ENCODE measurements at places on chromosomes 12 and 14.

DNA sequence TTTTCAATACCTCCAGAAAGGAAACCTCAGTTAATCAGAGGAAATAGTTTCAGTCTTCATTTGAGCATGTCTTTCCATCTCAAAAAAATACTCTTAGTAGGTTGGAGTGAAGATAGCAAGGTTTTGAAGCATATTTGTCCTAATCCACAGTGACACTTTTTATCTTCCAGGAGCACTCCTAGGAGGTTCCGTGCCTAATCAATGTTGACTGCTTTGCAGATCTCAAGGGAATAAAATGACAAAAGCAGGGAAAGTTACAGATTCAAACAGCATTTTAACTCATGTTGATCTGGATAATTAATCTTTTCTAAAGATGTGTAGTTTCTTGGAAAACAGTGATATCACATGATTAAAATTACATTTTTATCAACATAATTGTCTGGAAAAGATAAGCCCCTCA lies 213.9 kb downstream of the ANO6 start:
- no peak for DNase-seq

DNA sequence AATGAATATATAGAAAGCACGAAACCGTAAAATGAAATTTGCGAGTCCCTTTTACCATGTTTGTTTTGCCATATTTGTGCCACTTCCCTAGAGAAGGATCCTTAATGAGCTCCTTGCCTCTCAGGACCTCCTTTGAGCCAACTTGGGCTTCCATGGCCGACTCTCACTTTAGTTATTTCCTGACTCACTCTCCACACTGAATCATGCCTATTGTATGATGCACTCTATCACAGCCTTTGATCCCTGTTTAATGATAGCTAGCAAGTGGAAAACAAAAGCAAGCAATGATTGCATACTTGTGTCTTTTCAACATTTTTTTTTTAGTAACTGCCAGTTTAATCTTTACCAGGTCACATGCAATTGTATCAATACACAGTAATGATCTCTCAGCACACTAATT lies 153.2 kb downstream of the CCER1 start:
- no peak for DNase-seq

- no peak for DNase-seq
Measured at GRCh38 chr12:69027411-69027881, 94.5 kb upstream of the CPM start.

GRCh38 chr12:53102883-53103807 lies at the start of gene SOAT2:
Gene SOAT2 (plus strand): TSS chr12:53103486. CDS start chr12:53103578, 92 bp downstream.
- no peak for DNase-seq

- DNase-seq: no peak
Measured at GRCh38 chr12:132214891-132215290, 70.6 kb downstream of the NOC4L start.

- DNase-seq: no peak
Measured at GRCh38 chr14:68377459-68377858, 415.4 kb downstream of the ZFP36L1 start.

- no peak for DNase-seq
Measured at GRCh38 chr14:96191841-96192462, 12.7 kb upstream of the BDKRB2 start.

- DNase-seq: no peak
Measured at GRCh38 chr14:23612354-23612732, 23.8 kb upstream of the DHRS2 start.

DNA sequence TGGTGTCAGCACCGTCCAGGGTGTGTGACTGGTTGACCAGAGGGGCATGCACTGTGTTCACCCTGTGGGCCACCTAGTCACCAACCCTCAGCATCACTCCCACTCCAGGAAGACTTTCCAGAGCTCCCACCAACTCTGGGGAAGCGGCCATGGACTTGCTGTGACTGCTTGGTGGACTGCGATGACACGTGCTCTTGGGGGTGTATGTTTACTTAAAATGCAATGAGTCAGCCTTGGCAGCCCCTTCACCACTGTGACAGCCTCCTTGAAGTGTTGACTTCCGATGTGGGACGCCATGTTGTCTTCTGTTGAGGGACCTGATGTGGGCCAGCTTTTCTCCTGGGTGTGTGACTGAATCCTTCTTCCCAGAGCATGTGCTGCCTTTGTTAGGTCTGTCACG lies 151.1 kb upstream of the RTL1 start:
- no peak for DNase-seq

DNA sequence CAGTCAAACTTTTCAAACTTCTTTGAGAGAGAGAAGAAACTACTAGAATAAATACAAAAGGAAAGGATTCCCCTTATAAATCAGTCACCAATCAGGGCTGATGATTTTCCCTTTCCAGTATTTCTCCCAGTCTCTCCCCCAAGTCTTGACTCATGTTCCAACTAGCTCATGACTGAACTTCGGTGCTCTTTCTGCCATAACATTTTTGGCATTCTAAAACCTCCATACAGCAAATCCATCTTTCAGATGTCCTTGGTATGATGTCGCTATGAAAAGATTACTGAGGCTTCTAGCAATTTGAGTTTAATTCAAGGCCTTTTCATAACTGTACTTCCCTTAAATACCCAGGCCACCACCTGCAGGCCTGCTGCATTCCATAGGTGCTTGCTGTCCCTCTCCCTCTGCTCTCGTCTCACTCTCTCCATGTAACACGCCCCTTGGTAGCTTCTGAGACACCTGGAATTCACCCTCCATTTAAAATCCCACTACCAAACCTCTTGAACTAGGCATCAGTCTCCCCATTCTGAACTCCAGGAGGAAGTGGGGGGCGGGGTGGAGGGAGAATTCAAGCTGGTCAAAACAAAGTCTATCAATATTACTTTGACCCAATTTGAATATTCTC lies 2.4 kb downstream of the PRKD1 start:
- DNase-seq: no peak

GRCh38 chr14:64518229-64518628 lies 13.7 kb downstream of the ZBTB1 start:
- no peak for DNase-seq

DNA sequence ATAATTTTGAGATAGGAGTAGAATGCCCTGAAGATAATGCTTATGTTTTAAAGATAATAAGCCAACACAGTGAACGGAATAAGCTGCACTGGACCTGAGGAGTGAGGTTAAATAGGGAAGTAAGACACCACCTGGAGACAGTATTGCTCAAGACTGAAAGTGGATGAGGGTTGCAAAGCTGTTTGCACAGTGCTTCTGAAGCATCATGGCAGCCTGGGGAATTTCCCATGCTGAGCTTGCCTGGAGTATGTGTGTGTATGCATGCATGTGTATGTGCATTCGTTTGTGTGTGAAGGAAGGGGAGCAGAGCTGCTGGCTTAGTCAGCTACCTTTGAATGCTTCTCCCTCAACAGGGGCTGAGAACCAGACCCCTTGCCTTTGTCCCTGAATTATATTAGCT lies 35.8 kb downstream of the BHLHE41 start:
- no peak for DNase-seq

DNA sequence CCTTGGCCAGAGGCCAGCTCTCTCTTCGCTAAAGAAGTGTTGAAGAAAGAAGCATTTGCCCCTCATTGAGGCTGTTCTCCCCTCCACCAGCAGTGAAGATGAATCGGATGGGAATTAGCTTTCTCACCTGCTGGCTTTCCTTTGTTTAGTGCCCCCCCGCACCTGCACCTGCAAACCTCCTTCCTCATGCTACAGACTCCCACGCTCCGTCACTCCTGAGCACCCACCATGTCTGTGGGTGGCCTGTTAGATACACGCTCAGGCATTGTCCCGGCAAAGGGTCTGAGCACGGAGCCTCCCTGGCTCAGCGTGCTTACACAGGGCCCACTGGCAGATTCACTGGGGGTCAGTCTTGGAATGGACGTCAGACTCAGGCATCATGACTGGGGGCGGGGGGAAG lies 121.6 kb downstream of the GLT1D1 start:
- no peak for DNase-seq

- no peak for DNase-seq
Measured at GRCh38 chr12:63917864-63918799, 73.6 kb downstream of the SRGAP1 start.

DNA sequence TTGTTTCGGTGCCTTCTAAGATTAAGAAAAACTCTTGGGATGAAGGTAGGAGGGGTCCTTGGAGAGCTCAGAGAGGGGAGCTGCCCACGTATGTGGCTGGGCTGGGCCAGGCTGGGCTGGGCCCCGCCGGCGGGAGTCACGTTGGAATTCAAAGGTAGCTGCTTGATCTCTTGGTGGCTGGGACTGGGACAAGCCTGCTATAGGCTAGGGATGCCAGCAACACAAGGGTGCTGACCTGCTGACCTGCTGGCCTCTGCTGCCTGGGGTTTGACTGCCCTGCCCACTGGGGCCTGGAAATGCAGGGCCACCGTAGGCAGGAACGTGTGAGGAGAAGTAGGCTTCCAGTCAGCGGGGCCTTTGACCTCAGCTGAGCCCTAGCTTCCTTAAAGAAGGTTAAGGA lies 52.8 kb upstream of the GTF2A1 start:
- DNase-seq: no peak

- DNase-seq: no peak
Measured at GRCh38 chr12:75782069-75782581, 249.5 kb downstream of the PHLDA1 start.

DNA sequence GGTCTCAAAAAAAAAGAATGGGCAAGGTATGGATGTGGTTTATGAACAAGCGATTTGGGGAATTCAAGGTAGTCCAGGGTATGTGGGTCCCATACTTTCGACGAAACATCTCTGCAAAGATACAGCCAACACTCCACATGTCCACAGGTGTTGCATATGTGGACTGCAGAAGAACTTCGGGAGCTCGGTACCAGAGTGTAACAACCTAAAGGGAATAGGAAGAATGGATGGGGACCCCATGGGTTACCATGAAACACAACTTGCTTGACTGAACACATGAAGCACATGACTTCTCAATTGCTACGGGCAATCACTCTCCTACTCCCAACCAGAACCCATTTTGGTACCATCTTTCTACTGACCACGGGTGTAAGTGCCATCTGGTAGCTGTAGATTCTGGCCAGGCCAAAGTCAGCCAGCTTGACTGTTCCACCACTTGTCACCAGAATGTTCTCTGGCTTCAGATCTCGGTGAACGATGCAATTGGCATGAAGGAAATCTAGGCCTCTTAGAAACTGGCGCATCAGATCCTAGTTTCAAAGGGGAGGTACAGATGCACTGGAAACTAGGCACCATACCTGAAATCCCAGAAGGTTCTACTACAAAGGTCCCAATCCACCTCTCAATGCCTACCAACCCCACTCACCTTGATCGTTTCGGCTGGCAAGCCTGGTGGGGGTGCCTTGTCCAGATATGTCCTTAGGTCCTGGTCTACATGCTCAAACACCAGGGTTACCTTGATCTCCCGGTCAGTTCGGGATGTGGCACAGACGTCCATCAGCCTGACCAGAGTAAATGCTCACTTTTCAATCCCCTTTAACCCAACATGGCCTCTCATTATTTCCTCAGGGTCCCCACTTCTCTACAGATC lies 1.3 kb downstream of the CDK4 start:
- DNase-seq: no peak

DNA sequence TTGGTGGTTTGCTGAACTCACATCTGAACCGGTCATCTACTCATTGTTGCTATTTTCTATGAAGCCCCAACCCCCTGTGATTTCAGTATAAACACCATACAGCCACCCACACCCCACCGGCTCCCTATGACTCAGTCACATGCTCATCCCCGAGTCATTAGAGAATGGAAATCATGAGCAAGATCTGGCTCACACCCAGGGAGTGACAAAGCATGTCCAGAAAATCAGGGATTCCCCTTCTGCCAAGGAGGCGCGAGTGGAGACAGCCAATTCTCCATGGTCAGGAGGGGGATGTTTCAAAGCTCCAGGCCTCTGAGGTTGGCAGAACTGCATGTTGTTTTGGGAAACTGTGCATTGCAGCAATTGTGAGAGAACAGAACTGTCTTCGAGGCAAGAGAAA lies 657.5 kb upstream of the TBX3 start:
- no peak for DNase-seq

DNA sequence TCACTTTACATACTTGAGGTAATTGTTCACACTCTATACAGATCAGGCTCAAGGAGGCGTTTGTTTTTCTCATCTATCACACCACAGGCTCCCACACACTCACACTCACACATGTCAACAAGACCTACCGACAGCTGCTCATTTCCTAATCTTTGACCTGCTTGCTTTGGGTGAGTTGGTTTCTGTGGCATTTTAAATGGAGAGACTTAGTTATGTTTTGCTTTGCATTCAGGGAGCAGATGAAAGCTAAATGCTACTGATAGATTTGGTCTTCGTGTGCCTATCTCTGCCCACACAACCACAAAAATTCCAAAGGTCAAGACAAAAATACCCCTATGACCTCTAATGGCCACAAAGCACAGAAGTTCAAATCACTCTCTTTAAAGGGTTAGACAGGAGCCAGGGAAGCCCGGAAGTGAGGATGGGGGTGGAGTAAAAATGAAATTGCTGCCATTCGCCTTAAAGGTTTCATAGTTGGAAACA lies 203.5 kb upstream of the G2E3 start:
- no peak for DNase-seq

GRCh38 chr14:100535287-100536120 lies 51.7 kb downstream of the BEGAIN start:
- DNase-seq: no peak

- DNase-seq: no peak
Measured at GRCh38 chr12:78559886-78560285, 304.7 kb upstream of the SYT1 start.

DNA sequence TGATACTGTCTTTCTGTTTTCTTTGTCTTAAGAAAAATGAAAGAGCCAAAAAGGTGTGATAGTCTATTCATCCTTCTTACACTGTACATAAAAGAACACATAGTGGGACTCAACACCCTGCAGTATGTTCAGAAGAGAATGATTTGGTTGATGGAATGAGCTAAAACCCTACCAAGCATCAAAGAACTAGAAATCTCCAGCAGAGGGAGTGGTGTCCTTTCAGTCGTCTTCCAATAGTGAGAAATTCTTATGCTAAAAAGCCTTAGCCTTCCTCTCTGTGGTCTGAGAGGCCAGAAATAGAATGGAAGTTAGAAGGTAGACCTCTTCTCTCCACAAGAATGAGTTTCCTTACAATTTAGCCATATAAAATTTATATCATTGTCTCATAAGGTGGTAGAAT lies 393.4 kb upstream of the SEL1L start:
- DNase-seq: no peak

- no peak for DNase-seq
Measured at GRCh38 chr14:94041551-94042346, 15.6 kb downstream of the OTUB2 start.

- DNase-seq: no peak
Measured at GRCh38 chr12:120039711-120040110, 50.7 kb downstream of the BICDL1 start.

DNA sequence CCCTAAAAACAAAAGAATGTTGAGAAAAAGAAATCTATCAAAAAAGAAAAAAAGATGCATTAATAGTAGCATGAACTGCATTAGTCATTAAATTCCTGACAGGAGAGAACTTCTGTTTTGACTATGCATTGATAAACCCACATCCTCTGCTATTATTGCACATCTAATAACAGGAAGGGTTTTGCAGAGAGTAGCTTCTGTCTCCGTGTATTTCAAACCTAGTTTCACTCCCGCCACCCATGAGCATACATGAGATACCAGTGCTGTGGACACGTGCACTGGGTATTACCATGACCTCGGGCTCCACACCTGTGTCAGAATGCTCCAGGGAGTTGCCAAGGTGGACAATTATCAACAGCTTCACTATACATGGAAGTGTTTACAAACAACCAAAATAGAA lies 449.1 kb upstream of the SOX5 start:
- DNase-seq: no peak

GRCh38 chr12:51886021-51886710 lies 1.7 kb upstream of the ANKRD33 start:
- no peak for DNase-seq

- DNase-seq: no peak
Measured at GRCh38 chr12:107238296-107238695, 144.9 kb upstream of the CRY1 start.
